ENCODE measurements at places on chromosomes 1 and 21.

- DNase-seq, result no peak
These were observed 1.6 kb upstream of the RUNX3 start for GRCh38 chr1:24931468-24932231.

DNA sequence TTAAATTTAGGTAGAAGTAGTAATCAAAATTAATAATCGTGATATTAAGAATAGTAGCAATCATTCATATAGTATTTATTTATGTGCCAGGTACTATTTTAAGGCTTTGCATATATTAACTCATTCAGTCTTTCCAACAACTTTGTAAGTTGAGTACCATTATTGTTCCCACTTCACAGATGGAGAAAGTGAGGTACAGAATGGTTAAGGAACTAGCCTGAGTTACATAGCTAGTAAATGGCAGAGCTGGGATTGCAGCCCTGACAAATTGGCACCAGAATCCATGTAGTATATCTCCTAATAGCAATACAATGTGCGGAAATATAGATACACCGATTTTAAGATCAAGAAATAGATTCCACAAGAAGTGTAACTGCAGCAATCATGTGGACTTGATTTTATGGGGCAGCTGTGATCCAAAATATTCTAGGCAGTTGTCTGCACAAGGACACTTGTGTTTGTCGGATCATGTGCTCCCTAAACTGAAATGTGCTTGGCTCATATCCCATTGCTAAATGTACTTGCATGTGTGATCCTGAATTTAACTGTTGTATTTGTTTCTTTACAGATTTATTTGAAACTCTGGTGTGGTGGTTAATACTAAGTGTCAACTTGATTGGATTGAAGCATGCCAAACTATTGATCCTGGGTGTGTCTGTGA, 5.8 kb upstream of the GTF2B start:
- DNase-seq, result no peak

- no peak for DNase-seq
These were observed 211.5 kb downstream of the KCNJ6 start for GRCh38 chr21:37704751-37705150.

DNA sequence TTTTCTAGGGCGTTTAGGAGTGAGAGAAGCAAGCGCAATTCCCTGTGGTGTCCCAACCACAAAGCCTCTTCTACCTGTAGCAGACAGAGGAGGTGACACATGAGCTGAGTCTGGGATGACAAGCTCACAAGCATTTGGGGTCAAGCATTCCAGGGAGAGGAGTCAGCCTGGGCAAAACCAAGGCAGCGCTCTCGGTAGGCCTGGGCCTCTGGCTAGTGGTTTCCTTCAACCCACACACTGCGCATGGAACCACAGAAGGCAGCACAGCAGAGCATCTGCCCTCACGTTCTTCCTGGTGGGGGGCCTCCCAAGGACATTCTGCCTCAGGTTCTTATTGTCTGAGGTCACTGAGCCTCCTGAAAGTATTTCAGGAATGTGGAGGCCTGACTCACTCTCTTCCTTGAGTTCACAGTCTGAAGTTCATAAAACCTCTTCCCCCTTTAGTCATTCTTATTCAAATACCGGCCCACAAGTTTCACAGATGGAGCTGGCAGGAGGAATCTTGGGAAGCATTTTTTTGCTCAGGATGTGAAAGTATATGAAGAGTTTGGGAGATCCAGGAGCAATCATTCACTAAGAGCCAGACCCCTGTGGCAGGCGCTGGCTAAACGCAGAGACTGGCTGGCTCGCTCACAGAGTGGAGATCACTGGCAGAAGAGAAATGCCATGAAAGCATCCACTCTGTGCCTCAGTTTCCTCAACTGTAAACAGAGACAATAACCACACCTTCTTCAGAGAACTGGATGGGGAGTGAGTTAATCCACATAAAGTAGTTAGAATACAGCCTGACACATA, 26.8 kb downstream of the CCN1 start:
- DNase-seq, result peak; percentile 100

GRCh38 chr1:171590022-171590421, 32.0 kb upstream of the MYOCOS start:
- DNase-seq, result no peak

GRCh38 chr1:100510451-100510850, 27.5 kb upstream of the GPR88 start:
- no peak for DNase-seq

- DNase-seq, result no peak
These were observed 1.8 kb upstream of the LHX9 start for GRCh38 chr1:197915260-197915861.

- DNase-seq, result no peak
These were observed 17.2 kb downstream of the SEC16B start for GRCh38 chr1:177952691-177953090.

- no peak for DNase-seq
These were observed 197.9 kb upstream of the SGIP1 start for GRCh38 chr1:66335859-66336640.

DNA sequence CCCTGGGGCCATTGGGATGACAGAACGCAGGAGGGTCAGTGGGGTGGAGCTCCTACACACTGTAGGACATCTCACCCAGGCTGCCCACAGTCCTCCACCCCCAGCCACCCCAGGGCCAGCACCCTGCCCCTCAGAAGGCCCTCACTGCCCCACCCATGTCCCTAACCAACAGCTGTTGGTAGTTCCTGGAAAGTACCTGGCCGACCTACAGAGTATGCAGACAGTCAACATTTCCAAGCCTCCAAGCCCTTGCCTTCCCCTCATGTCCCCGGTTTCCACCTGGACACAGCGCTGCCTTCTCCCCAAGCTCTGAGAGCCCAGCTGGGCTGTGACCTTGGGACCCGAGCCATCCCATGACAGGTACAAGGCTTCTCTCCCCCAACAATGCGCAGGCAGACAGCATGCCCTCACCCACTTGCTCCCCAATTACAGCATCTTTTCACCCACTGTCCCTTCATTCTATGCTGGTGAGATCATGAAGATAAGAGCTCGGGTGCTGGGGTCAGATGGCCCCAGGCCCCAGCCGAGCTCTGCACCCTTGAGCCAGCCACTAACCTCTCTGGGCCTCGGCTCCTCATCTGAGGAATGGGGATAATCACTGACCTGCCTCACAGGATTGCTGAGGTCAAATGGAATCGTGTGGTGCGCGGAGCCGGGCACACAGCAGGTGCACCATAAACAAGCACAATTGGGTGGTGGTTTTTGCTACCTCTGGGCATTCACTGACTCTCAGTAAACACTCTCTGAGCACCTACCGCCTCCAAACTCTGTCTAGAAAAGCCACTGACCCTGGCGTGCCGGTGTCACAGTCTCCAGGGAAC, 11.2 kb downstream of the LAPTM5 start:
- DNase-seq, result no peak

GRCh38 chr1:185281245-185281644, 35.8 kb downstream of the IVNS1ABP start:
- no peak for DNase-seq

DNA sequence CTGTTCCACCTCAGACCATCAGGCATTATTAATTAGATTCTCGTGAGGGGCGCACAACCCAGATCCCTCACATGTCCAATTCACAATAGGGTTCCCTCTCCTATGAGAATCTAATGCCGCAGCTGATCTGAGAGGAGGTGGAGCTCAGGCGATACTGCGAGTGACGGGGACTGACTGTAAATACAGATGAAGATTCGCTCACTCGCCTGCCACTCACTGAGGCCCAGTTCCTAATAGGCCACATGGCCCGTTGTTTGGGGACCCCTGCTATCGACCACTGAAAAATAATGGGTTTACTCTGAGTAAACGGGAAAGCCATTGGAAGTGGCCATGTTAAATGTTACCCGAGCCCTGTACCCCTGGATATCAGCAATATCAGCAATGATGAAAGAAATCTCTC, 65.9 kb downstream of the GRIK1 start:
- no peak for DNase-seq

DNA sequence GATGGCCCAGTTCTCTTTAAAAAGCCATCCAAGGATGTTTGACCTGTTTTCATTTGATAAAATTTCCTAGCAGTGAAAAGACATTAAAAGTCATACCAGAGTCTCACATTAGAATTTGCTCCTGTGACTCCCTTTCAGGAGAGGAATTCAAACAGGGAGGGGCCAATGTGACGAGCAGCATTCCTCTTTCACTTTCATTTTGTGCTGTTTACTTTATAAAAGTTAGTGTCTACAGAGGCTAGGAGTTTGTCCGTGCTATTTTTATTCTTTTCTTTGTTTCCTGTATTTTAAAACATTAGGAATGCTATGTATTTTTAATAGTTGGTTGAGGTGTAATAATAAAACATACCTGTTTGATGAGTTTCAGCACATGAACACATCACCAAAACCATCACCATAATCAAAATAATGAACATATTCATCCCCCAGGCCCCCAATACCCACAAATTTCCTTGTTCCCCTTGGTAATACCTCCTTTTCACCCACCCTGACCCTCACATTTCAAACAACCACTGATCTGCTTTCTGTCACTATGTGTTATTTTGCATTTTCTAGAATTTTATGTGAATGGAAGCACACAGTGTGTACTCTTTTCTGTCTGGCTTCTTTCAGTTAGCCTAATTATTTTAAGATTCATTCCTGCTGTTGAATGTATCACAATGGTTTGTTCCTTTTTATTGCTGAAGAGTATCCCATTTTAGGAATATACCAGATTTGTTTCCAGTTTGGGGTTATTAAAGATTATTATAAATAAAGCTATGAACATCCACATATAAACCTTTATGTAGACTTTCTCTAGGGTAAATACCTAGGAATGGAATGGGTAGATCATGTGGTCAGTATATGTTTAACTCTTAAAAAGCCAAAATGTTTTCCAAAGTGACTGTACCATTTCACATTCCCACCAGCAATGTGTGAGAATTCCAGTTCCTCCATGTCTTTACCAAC, 129.5 kb downstream of the TENT5C start:
- no peak for DNase-seq

DNA sequence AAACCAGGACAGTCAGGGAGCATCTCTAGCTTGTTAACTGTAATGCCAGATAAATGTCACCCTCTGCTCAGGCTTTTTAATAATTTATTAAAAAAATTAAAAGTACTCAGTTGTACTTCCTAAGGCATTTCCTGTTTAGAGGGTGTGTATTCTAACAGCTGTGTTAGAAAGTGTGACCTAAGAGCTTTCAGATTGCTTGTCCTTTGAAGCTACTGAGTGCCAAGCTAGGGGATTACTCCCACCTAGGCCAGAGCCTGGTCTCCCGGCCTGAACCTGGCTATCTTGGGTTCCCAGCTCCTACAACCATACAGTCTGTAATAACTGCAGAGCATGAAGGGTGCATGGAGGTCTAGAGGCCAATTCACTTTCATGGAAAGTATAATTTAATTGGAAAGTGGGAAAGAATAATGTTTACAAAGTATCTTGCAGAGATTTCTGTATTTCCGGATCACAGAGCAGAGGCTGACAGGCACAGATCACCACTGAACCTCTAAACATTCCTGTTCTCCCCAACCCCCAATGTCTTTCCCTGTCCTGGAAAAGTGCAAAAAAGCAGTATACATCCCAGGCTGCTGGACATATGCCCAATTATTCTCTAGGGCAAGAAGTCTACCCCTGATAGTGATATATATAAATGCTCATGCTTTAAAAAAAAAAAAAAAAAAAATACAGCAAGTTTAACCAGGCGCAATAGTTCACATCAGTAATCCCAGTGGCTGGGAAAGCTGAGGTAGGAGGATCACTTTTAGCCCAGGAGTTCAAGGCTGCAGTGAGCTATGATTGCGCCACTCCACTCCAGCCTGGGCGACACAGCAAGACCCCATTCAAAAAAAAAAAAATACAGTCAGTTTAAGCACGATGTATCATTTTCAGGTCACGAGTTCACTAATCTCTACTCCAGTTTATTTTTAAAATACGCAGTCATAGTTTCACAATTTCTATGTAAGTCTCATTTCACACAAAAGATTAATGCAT, 36.7 kb upstream of the RAP1A start:
- no peak for DNase-seq

- no peak for DNase-seq
These were observed 126.2 kb upstream of the SMYD2 start for GRCh38 chr1:214154596-214155292.

DNA sequence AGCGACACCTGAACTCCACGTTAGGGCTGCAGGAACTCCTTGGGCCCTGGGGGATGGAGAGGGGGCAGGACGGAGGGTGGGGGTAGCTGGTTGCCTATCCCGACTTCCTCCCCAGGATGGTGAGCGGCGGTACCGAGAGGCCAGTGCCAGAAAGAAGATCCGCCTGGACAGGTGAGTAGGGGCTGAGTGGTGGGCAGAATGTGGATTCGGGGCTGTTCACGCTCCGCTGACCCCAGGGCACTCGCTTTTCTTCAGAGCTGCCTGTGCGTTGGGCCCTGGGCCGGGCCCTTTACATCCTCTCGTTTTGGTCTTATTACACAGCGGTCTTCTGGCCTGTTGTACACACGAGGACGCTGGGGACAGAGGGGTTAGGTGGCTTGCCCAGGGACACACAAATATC, 20.8 kb downstream of the FAM151A start:
- no peak for DNase-seq

- DNase-seq, result no peak
These were observed 111.2 kb upstream of the PROX1 start for GRCh38 chr1:213876531-213876930.

GRCh38 chr1:234478152-234478480, 863 bp downstream of the TARBP1 start:
- DNase-seq, result no peak

DNA sequence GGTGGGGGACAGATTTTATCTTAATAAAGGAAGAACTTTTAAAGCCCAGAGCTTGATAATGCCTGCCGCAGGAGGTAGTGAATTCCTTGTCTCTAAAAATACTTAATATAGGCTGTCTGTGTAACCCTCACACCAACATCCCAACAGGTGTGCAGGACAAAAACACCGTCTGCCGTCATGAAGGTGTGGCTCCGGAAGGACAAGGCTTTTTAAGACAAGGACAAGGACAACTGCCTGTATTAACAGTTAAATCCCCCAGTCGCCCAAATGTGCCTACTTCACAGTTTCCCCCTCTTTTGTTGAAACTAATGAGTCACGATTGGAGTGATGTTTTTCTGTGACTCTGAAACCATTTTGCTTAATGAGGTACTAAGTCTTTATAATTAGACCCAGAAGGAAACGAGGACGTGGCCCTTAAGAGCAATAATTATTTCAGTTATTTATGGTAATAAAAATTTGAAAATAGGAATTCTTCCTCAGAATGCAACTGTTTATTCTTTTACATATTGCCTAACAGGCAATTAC, 27.3 kb upstream of the SPATA6 start:
- DNase-seq, result no peak

GRCh38 chr1:65056234-65056633, 89.9 kb upstream of the JAK1 start:
- DNase-seq, result no peak

DNA sequence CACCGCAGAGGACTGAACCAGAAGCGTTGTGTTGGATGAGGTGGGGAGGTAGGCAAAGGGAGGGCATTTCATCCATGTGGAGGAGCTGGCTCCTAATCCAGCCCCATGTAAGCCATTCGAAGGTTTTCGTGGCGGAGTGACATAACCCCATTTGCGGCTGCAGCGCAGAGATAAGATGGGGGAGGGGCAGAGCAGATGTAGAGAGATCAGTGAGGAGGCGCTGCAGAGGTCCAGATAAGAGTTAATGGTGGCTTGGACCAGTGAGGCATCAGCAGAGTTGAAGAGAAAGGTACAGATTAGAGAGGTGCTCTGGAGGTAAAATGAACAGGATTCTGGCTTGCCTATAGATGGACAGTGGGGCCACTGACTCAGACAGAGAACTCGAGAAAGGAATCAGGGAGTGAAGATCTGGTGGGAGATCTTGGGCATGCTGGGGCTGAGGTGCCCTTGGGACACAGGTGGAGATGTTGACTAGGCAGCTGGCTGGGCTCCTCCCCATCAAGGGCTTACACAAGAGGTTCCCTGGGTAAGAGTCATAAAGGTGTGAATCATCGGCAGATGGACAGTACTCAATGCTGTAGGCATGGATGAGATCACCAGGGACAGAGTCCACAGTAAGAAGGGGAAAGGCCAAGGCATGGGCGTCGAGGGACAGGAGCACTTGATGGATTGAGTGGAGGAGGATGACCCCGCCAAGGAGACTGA, 7.8 kb upstream of the PTPRF start:
- DNase-seq, result peak; percentile 38
